ENCODE measurements at places on chromosomes 2 and 18.

GRCh38 chr2:176821350-176821749 is 391.2 kb upstream of the HNRNPA3 start:
- no peak for DNase-seq

DNA sequence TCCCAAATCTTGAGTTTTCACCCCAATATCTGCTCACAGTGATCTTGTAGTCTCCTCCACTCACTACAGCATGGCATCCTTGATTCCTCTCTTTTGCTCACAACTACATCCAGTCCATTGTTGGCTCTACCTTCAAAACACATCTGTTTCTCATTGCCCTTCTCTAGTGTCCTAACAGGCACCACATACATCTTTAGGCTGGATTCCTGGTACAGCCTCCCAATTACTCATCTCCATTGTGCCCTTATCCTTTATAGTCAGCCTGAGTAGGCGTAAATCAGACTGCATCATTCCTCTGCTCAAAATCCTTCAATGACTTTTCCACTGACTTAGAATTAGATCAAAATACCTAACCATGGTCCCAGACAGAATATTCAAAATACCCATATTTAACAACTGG is 10.7 kb upstream of the TAF1B start:
- DNase-seq: no peak

DNA sequence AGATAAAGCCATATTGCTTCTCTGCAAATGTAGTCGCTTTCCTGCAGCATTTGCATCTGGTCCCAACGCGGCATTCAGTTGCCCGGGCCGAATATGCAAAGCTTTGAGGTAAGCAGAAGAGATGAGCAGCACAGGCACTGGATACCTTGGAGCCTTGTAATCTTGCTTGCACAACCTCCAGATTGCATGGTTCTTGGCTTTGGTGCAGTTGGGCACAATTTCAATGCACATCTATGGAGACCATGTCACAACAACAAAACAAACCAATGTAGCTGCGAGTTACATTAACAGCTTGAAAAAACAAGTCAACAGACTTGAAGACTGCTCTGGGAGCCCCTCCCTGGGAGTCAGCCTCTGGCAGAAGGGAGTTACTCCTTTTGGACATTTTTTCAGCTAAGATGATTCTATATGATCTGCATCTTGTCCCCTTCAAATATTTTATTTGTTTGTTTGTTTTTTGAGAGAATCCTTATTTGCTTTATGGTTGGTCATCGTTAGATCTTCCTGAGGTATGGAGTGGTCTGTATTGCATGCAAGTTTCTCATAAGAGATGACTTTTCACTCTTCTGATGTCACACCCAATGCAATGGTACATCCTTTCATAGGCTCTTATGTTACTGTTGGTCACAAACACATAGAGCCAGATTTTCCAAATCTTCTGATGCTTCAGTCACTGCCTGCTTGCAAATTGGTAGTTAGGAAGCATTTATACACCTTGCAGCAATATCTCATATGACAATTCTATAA is 113.5 kb downstream of the EFEMP1 start:
- DNase-seq: no peak

DNA sequence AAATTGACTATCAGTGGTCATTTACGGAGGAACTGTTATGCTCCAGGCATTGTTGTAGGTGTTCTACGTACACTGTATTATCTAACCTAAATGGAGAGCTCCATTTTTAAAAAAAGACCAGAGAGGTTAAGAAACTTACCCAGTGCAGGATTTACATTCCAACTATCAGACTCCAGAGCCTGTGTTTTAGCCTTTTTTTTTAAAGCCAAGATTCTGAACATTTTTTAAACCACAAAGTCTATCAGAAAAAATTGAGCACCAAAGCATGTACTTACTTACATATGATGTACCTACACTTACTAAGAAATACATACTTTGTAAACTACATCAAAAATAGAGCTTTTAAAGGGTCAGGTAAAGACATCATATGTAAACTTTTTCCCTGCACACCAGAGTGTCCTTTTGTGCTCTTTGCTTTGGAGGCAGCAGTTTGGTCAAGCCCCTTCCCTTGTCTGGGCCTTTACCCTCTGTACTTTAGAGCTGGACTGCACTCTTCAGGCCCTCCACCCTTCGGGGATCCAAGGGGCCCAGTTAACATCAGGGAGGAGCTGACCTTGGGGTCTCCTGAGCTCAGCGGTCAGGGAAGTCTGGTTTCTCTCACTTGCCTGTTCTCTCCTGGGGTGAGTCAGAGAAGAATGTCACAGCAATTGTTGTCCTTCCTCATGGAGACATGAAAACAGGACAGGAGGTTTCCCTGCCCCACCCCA is 58.4 kb downstream of the ITGB1BP1 start:
- DNase-seq: no peak

DNA sequence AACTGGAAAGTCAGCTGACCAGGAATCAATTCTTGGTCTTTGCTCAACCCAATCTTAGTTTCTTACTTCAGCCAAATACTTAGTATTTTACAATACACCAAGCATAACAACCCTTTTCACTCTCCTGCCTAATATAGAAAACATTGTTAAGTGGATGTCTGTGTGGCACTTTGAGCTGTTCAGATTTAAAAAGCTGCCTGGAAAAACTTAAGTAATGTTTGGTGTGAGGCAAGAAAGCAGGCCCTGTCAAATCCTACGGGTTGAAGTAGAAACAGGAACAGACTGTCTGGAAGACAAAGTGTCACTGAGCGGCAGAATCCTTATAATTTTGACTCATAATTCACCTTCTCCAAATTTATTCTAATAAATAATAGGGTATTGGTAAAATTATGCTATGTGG is 37.1 kb upstream of the FRZB start:
- DNase-seq: no peak

DNA sequence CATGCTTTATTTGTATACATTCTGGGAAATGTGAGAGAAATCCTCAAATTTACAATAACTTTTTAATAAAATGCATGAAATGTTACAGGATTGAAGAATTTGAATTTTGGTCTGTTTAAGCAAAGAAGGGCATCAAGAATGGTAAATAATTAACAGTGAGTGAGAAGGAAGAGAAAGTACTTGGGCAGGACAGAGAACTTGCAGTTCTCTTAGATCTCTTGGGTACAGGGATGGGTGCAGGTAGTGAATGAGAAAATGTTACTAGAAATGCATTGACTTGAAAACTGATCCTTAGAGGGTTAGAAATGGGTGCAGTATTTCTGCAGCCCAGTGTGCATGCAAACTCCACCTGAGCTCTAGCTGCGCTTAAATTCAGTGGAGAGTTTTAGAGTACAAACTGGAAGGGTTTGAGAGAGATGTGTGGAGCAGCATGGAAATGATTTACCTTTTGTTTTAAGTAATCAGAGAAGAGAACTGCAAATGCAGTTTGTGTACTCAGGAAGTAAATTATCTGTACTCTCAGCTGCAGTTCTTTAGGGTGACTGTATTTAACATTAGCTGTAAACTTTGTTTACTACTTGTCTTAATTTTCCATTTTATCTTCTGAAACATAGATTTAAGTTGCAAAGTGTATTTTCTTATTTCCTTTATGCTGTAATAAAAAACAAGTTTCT is 51.0 kb upstream of the RAB27B start:
- DNase-seq: no peak

GRCh38 chr2:222670191-222671038 is 1.0 kb upstream of the MOGAT1 start:
- no peak for DNase-seq

DNA sequence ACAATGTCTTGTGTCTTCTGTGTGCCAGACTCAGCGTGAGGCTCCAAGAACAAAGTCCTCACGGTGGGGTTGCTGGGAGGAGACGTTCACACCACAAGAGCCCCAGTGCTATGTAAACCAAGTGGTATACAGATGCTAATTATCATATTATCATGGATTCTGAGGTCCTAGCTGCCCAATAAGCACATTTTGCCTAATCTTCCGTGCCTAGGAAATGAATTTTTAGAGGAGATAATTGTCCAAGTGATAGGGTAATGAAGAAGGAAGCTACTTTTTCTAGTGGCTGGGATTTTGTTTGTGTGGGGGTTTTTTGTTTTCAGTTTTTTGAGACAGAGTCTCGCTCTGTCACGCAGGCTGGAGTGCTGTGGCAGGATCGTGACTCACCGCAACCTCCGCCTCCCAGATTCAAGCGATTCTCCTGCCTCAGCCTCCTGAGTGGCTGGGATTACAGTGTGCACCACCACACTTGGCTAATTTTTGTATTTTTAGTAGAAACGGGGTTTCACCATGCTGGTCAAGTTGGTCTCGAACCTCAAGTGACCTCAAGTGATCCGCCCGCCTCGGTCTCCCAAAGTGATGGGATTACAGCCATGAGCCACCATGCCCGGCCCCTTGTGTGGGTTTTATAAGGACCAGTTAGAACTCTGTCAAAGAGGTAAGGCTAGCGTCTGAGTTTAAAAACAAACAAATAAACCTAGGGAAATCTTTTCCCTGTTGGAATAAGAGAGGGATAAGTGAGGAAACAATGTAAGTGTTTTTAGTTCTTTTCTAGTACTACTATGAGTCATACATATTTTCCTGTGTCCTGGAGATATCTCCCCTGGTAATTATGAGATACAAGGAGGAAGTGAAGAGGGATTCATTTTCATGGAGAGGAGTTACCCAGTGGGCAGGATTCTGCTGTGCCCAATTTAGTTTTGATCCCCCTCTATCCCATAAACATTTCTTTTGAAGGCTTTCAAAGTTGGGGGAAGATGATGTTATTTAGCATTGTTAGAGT is 9.5 kb upstream of the SMAD7 start:
- DNase-seq: no peak

GRCh38 chr18:36335476-36336279 is 38.2 kb downstream of the FHOD3 start:
- no peak for DNase-seq

- no peak for DNase-seq
Observed at GRCh38 chr18:8794156-8794933, 89.0 kb downstream of the MTCL1 start.

DNA sequence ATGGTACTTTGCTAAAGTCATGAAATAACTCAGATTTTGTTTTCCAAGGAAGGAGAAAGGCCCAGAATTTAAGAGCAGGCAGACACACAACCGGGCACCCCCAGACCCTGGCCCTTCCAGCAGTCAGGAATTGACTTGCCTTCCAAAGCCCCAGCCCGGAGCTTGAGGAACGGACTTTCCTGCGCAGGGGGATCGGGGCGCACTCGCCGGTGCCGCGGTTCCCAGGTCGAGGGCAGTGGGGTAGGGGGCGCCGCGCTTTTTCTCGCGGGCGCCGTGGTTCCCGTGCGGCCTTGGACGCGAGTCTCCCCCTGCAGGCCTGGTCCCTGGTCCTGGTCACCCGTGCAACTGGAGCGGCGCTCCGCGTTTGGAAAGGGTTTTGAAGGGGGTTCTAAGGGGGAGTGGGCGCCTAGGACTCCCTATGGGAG is 1.2 kb downstream of the ZNF236 start:
- no peak for DNase-seq

GRCh38 chr2:105848367-105848766 is 103.7 kb downstream of the NCK2 start:
- DNase-seq: no peak

DNA sequence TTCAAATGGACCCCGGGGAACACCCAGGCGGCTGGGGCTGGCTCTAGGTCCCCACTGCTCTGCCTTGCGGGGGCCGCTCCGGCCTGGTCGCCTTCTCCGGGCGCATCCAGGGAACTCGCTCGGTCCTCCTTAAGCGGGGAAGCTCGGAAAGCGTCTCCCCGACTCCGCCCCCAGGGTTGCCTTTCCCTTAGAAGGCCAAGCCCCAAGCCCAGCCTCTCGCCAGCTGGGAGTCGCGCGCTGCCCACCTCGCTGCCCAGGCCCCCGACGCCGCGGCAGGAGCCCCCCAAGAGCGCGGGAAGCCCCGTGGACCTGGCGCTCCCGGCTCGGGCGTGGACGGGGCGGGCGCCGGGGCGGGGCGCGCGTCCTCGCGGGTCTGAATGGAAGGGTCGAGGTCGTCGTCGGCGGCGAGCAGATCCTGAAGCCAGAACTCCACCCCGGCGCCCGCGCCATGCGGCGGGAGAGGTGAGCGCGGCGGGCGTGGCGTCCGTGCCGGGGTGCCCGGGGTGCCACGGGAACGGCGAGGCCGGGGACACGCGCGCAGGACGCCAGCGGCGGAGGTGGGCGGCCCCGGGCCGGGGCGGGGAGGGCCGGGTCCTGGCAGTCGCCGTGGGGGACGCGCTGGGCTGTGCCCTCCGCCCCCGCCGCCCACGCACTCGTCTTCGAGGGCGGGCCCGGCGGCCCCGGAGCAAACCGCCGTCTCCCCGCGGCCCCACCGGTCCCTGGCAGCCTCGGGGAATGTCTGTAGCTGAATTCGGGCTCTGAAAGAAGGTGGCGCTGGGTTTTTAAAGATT is at the start of gene BOK:
Gene BOK, plus strand, starts transcription at position 214 of the 791 bp plus-strand sequence. CDS start 739 bp downstream, outside the sequence.
- DNase-seq: no peak

- DNase-seq: no peak
Observed at GRCh38 chr2:223697892-223698645, 95.9 kb upstream of the SCG2 start.

- DNase-seq: no peak
Observed at GRCh38 chr2:86393521-86394491, 47.4 kb upstream of the KDM3A start.

DNA sequence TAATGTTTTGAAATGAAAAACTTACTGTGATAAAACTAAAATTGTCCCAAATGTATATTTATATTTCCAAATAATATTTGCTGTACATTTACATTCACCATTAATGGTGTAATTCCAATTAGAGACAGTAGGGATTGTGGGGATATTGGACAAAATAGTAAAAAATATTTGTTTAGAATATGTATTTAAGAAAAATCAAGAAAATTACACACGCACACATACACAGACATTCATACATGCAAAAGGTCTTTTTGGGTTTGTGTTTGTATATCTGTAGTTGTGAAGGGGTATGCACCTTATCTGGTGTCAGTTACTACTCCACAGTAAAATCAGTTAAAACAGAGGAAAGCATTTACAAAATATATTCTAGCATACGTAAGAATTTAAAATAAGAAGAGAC is 435.9 kb upstream of the ZNF804A start:
- DNase-seq: no peak

DNA sequence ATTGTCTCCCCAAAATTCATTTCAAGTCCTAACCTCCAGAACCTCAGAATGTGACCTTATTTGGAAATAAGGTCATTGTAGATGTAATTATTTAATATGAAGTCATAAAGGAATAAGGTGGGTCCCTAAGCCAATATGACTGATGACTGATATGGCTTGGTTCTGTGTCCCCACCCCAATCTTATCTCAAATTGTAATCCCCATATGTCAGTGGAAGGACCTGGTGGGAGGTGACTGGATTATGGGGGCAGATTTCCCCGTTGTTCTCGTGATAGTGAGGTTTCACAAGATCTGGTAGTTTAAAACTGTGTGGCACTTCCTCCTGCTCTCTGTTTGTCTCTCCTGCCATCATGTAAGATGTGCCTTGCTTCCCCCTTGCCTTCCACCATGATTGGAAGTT is 43.0 kb upstream of the BCL11A start:
- DNase-seq: no peak

GRCh38 chr18:24397694-24398368 is at the start of gene OSBPL1A:
TSS of gene OSBPL1A (minus strand) at chr18:24397824. CDS start at chr18:24377533, 20,291 bp downstream.
- DNase-seq: peak; percentile 61

All from stimulated activated CD8-positive, alpha-beta memory T cell treated with anti-CD3 and anti-CD28 coated beads, Interleukin-15, amount 100 ng/mL, for 24 hours (primary cell).